CD4-positive, alpha-beta memory T cell (primary cell): ENCODE measurements at places on chromosomes 7 and 10. TPM values are rescaled to one million over a fixed set of nuclear protein-coding genes. Genes with fewer than 3 reads are reported as not detected.

GRCh38 chr7:150379441-150380379, 580 bp downstream of the ZNF775 start:
- H3K4me3 ChIP-seq: peak overlapping the region; percentile 89
- DNase-seq: no peak
- no peaks in the 10 kb centered on the region for H3K36me3 ChIP-seq
- peak overlapping the region; percentile 63 for H3K27ac ChIP-seq
- no peaks in the 10 kb centered on the region for H3K27me3 ChIP-seq

- no peak overlapping the region for H3K27ac ChIP-seq
- no peaks in the 10 kb centered on the region for H3K4me1 ChIP-seq
- H3K27me3 ChIP-seq: no peaks in the 10 kb centered on the region
- no peak overlapping the region for H3K4me3 ChIP-seq
Observed at GRCh38 chr7:112668561-112668960, 121.6 kb downstream of the TMEM168 start.

GRCh38 chr7:131007439-131008330, 273.7 kb upstream of the KLF14 start:
- peak; percentile 65 for DNase-seq
- H3K27ac ChIP-seq: peak overlapping the region; percentile 57

DNA sequence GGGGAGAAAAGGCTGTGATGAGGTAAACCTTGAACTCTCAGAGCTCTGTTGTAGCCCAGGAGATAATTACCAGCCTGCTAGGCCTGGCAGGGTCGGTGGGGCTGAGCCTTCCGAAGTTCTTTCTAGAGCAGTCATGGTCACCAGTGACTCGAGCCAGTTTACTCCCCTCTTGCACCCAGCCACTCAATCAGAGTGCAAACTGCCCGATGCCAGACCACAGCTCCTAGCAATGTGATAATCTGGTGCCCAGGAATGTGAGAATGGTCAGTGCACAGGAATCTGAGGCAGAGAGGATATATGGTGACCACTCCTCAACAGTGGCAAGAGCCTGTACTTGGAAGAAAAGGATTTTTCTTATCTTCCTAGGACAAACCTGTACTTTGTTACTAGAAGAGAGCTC, 46.4 kb upstream of the KMT2E start:
- DNase-seq: no peak
- no peaks in the 10 kb centered on the region for H3K4me1 ChIP-seq
- no peak overlapping the region for H3K27ac ChIP-seq
- H3K4me3 ChIP-seq: no peak overlapping the region

GRCh38 chr7:93817526-93817925, 73.0 kb downstream of the TFPI2 start:
- no peaks in the 10 kb centered on the region for H3K4me1 ChIP-seq
- no peak overlapping the region for H3K27ac ChIP-seq
- no peaks in the 10 kb centered on the region for H3K27me3 ChIP-seq
- no peaks in the 10 kb centered on the region for H3K36me3 ChIP-seq
- no peak overlapping the region for H3K4me3 ChIP-seq

GRCh38 chr7:2810682-2811415, 33.3 kb downstream of the GNA12 start:
- no peak overlapping the region for H3K27ac ChIP-seq
- no peaks in the 10 kb centered on the region for H3K27me3 ChIP-seq
- no peaks in the 10 kb centered on the region for H3K36me3 ChIP-seq
- no peak overlapping the region for H3K4me3 ChIP-seq
- no peak for DNase-seq
- H3K4me1 ChIP-seq: no peaks in the 10 kb centered on the region

GRCh38 chr7:45036796-45037195, 36.8 kb downstream of the CCM2 start:
- peak overlapping the region; percentile 46 for H3K27ac ChIP-seq
- DNase-seq: no peak
- H3K36me3 ChIP-seq: peaks cover 35% of the 10 kb centered on the region

DNA sequence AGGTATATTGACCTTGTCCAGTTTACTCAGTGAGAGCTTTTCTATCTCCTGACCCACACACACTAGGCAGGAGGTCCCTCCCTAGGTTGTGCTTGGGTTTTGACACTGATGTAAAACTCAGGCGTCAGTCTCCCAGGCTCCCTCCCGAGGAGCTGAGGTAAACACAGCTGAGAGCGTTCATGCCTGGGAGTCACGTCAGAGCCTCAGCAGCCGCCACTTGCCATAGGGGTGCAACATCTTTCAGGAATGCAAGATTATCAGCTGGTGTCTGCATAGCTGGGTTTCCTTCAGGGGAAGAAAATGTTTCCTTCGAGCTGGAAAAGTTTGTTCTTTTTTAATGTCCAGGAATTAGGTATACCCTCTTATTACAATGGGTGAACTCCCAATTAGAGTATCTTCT, 70.6 kb downstream of the FGFR2 start:
- no peak for DNase-seq
- no peaks in the 10 kb centered on the region for H3K4me1 ChIP-seq
- H3K4me3 ChIP-seq: no peak overlapping the region
- no peaks in the 10 kb centered on the region for H3K27me3 ChIP-seq

- no peak for DNase-seq
- no peaks in the 10 kb centered on the region for H3K4me1 ChIP-seq
- no peaks in the 10 kb centered on the region for H3K27me3 ChIP-seq
- no peaks in the 10 kb centered on the region for H3K36me3 ChIP-seq
- H3K27ac ChIP-seq: no peak overlapping the region
Observed at GRCh38 chr7:47371733-47372368, 210.1 kb downstream of the TNS3 start.

DNA sequence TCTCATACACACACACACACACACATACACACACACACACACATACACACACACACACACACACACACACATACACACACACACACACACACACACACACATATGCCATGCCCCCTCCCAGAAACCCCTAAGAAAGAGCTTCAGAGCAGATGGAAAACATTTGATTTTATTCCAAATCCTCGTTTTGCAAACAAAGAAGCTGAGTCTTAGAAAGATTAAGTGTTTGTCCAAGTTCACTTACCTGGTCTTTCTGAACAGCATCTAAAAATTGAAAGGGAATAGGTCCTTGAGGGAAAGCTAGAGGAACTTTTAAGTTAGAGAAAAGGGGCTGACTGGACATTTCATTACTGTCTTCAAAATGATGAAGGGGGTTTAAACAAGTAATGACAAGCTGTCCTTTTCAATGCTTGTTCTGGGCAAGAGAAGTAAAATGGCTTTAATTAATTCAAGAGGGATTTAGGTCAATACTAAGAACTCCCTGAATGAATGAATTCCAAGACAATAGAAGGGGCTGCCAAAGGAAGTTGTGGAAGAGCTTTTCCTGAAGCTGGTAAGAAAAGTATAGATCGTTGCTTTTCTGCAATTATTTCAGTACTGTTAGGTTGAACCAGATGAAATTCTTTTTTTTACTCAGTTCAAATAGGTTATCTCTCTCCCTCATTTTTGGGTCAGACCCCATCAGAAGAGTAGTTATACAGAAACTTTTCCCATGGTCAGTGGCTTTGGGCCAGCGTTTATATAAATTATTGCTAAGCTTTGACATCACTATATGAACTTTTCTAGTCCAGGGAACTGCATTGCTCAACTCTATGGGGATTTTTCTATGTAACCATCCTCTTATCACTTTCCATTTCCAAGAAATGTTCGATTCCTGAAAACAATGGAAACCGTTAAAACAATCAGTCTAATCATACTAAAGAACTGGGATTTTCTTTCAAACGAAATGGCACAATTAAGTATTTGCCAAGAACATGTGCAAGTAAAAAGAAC, 261.4 kb downstream of the MTERF1 start:
- DNase-seq: no peak
- H3K4me1 ChIP-seq: no peaks in the 10 kb centered on the region
- H3K4me3 ChIP-seq: no peak overlapping the region
- H3K27ac ChIP-seq: no peak overlapping the region

GRCh38 chr10:75764974-75765788, 333.8 kb downstream of the LRMDA start:
- H3K27me3 ChIP-seq: no peaks in the 10 kb centered on the region
- H3K4me1 ChIP-seq: no peaks in the 10 kb centered on the region
- H3K36me3 ChIP-seq: no peaks in the 10 kb centered on the region
- H3K27ac ChIP-seq: no peak overlapping the region

- DNase-seq: no peak
- no peaks in the 10 kb centered on the region for H3K27me3 ChIP-seq
- H3K4me3 ChIP-seq: no peak overlapping the region
- no peak overlapping the region for H3K27ac ChIP-seq
- no peaks in the 10 kb centered on the region for H3K4me1 ChIP-seq
Observed at GRCh38 chr10:18043148-18044006, 91.7 kb downstream of the SLC39A12 start.

- no peak for DNase-seq
- H3K4me3 ChIP-seq: no peak overlapping the region
- H3K36me3 ChIP-seq: no peaks in the 10 kb centered on the region
- no peak overlapping the region for H3K27ac ChIP-seq
Observed at GRCh38 chr7:12879139-12879538, 191.7 kb downstream of the ARL4A start.

DNA sequence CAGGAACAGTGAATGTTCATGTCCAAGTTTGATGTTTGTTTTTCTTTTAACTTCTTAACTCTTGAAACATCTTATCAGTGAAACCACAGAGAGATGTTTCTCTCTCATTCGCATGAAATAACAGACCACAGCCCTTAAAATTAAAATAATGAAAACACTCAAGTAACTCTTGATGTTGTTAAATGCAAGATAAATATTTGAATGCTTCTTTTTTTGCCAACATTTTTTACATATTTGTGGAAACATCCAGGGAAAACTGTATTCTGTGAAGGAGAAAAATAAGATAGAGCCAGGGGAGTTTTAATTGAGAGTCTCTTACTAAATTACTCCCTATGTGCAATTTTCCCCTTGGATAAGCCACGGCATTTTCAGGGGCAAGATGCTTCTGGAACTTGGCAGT, 361.8 kb upstream of the MGMT start:
- DNase-seq: no peak
- H3K4me1 ChIP-seq: peaks cover 8% of the 10 kb centered on the region
- H3K36me3 ChIP-seq: no peaks in the 10 kb centered on the region
- H3K27me3 ChIP-seq: no peaks in the 10 kb centered on the region
- H3K27ac ChIP-seq: no peak overlapping the region

GRCh38 chr10:501596-501995, 187.9 kb downstream of the DIP2C start:
- peaks cover 21% of the 10 kb centered on the region for H3K4me1 ChIP-seq
- no peaks in the 10 kb centered on the region for H3K27me3 ChIP-seq
- H3K27ac ChIP-seq: no peak overlapping the region

GRCh38 chr7:14988941-14989340, 86.4 kb upstream of the DGKB start:
- no peak for DNase-seq
- H3K27ac ChIP-seq: no peak overlapping the region
- H3K27me3 ChIP-seq: no peaks in the 10 kb centered on the region
- H3K4me3 ChIP-seq: no peak overlapping the region
- no peaks in the 10 kb centered on the region for H3K36me3 ChIP-seq
- H3K4me1 ChIP-seq: no peaks in the 10 kb centered on the region

- no peak for DNase-seq
- no peaks in the 10 kb centered on the region for H3K36me3 ChIP-seq
- H3K27ac ChIP-seq: no peak overlapping the region
- no peak overlapping the region for H3K4me3 ChIP-seq
- H3K4me1 ChIP-seq: no peaks in the 10 kb centered on the region
- H3K27me3 ChIP-seq: no peaks in the 10 kb centered on the region
Observed at GRCh38 chr10:126570245-126570570, 100.3 kb downstream of the C10orf90 start.

GRCh38 chr7:127996253-127997071, 34.8 kb downstream of the LRRC4 start:
- H3K36me3 ChIP-seq: peaks cover 9% of the 10 kb centered on the region
- no peak overlapping the region for H3K4me3 ChIP-seq
- H3K27ac ChIP-seq: no peak overlapping the region
- DNase-seq: no peak
- H3K27me3 ChIP-seq: no peaks in the 10 kb centered on the region
- no peaks in the 10 kb centered on the region for H3K4me1 ChIP-seq

GRCh38 chr7:113093561-113093960, 6.9 kb upstream of the GPR85 start:
- H3K27me3 ChIP-seq: no peaks in the 10 kb centered on the region
- no peaks in the 10 kb centered on the region for H3K4me1 ChIP-seq

GRCh38 chr10:70891627-70892026, 3.3 kb upstream of the PCBD1 start:
- no peaks in the 10 kb centered on the region for H3K27me3 ChIP-seq
- H3K36me3 ChIP-seq: no peaks in the 10 kb centered on the region
- H3K27ac ChIP-seq: no peak overlapping the region
- no peak overlapping the region for H3K4me3 ChIP-seq
- peaks cover 7% of the 10 kb centered on the region for H3K4me1 ChIP-seq

- no peak for DNase-seq
- H3K27ac ChIP-seq: no peak overlapping the region
- H3K27me3 ChIP-seq: no peaks in the 10 kb centered on the region
- H3K4me3 ChIP-seq: no peak overlapping the region
Observed at GRCh38 chr10:49647985-49648795, 31.3 kb upstream of the C10orf53 start.

GRCh38 chr7:26964156-26964808, 99.9 kb upstream of the SKAP2 start:
- DNase-seq: no peak
- H3K4me1 ChIP-seq: no peaks in the 10 kb centered on the region
- no peak overlapping the region for H3K27ac ChIP-seq

DNA sequence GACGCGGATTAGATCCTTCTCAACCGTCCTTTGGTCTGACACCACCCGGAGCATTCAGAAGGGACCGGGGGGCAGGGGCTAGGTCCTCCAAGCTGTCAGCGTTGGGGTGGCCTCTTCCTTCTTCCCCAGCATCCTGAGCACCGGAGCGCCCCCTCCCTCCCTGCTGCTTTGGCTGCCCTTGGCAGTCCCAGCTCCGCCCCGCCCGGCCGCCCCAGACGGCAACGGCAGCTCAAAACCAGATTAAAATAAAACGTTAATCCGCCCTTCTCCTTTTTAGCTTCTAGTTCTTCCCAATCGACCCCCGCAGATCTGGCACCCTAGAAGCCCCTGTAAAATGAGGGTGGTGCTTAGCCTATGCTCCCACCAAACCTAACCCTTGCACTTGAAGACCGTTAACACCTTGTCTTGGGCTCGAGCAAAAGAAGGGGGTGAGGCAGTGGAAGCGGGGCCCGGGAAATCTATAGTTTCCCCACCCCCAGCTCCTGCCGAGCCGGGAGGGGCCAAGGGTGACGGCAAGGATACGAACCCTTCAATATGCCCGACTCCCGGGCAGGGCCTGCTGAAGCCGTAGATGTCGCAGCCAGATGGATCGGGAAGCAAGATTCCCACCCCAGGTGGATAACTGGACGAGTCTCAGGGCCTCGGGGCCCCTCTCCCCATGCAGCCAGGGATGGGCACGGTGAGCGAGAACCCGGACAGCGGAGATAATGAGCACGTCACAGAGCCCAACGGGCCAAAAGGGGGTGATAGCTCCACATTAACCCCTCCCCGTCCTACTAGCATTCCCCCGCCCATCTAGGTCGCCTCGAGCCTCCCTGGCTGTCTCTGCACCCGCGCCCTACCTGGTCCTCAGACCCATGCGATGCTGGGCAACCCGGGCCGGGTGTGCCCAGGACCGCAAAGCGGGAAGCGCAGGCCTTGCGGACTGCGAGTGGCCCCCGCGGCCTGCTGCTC, 169.7 kb downstream of the NRF1 start:
- no peak for DNase-seq
- no peak overlapping the region for H3K27ac ChIP-seq
- H3K36me3 ChIP-seq: no peaks in the 10 kb centered on the region
- H3K4me1 ChIP-seq: peaks cover 63% of the 10 kb centered on the region

LAMB1 gene
- not detected for total RNA-seq

DMTF1 gene
- total RNA-seq: 183 TPM

SCART1 gene
- total RNA-seq: 10.5 TPM

SUN3 gene
- total RNA-seq: not detected

GJD4 gene
- 0.20 TPM for total RNA-seq

PIP gene
- not detected for total RNA-seq

RBP3 gene
- total RNA-seq: not detected

AKR1C4 gene
- not detected for total RNA-seq

COL1A2 gene
- total RNA-seq: not detected

ARMH3 gene
- total RNA-seq: 31.4 TPM

OPN4 gene
- total RNA-seq: not detected
